SW 1271 (cell line): ENCODE measurements at places on chromosomes 2 and 18.
A peak's percentile ranks its signal among the peaks of the same experiment; 100 is the strongest.

- no peak for DNase-seq
Measured at GRCh38 chr2:54964271-54964670, 86.0 kb downstream of the RTN4 start.

DNA sequence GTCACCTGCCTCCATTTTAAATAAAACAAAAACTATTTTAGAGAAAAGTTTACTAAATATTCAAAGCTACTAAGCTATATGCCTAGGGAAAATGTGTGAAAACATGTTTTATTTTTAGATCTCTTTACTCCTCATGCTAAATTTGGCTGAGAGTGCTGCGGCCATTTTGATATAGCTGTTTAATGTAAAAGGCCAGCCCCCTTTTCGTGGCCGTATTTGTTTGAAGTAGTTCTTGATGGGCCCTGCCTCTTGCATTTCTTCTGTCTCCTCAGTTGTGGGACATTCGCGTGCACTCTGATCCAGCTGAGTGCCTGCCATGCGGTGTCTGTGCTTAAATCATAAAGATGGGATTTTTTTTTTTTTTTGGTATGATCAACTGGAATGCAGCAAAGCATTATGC is 64.0 kb downstream of the ZNF407 start:
- DNase-seq = no peak

- DNase-seq = peak; percentile 24
Measured at GRCh38 chr2:898319-898718, 52.3 kb upstream of the SNTG2 start.

DNA sequence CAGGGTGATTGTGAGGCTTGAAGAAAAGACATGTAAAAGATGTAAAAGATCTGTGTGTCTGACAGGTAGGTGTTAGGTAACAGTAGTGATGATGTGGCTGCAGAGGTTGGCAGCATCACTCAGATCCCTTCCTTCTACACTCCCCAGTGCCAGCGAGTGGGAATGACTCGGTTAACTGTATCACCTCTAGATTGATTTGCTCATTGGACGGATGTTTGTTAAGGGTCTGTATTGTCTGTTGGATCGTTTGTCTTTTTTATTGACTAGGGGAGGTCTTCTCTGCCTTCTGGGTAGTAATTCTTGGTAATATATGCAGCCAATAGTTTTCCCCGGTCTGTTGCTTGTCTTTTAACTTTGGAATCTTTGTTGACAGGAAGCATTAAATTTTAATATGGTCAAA is 44.8 kb upstream of the CNGA3 start:
- no peak for DNase-seq

DNA sequence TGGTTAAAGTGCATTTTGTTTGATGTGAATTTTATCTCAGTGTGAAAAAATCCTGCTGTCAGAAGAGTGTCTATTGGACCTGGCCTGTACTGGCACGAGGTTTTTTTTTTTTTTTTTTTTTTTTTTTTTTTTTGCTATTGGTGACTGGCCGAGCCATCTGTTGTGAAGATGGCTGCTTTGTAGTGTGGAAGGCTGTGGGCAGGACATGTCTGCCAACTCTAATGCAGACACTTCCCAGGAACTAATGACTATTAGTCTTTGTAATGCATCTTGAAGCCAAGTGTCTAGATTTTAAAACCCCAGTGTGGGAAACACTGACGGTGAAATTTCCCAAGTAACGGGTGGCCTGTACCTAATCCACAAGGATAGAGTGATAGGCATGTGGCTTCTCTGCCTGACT is 34.3 kb downstream of the ZAP70 start:
- no peak for DNase-seq

DNA sequence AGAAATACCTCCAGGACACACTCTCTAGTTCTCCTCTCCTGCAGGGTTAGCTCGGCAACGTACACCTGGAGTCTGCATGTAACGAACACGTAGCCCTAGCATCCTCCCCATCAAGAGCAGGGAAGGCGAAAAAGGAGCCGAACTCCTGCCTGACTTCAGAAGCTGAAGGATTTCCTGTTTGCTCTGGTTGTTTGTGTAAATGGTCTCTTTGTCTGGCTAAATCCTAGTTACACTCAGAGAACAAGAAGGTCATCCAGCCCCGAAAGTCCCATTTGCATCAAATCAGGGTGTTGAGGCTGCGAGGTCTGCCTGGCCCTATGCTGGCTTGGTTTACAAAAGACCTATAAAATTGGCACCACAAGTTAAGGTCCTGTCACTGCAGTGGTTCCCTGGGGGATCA is 66.4 kb upstream of the POMC start:
- no peak for DNase-seq

GRCh38 chr18:697800-698199 is 14.6 kb downstream of the ENOSF1 start:
- no peak for DNase-seq

GRCh38 chr2:160457588-160457987 is 36.0 kb downstream of the RBMS1 start:
- no peak for DNase-seq

- DNase-seq = no peak
Measured at GRCh38 chr18:9281780-9282179, 52.8 kb upstream of the TWSG1 start.

DNA sequence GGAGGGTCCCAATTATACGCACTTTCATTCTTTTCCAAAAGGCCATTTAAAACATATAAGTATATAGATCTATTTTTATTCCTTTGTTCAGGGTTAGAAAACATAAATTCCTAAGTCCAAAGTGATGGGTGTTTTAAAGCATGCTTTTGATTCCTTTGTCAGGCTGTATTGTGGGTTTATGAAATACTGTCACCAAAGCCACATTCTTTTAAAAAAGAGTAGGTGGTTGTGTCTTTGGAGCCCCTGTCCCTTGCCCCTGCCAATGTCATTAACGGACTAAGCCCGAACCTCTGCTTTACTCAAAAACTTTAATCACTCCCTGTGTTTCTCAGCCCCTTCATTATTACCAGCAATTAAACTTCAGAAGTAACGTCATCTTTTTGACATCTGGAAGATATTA is 104.9 kb upstream of the APCDD1 start:
- no peak for DNase-seq

- no peak for DNase-seq
Measured at GRCh38 chr2:231720987-231721966, 13.0 kb downstream of the PTMA start.

GRCh38 chr2:60214626-60214875 is 338.9 kb downstream of the BCL11A start:
- DNase-seq = no peak
